GM12878 (cell line): ENCODE measurements at places on chromosomes 6 and 20. TPM values are rescaled to one million over a fixed set of nuclear protein-coding genes. Genes with fewer than 3 reads are reported as not detected.

MMS22L gene
- polyA plus RNA-seq, result 18.8 and 20.1 TPM in 2 replicates

- no peaks in the 10 kb centered on the region; the same call in 1 of the 2 replicates for H3K36me3 ChIP-seq
- H3K4me3 ChIP-seq, result no peak overlapping the region
- no peak for DNase-seq
- H3K27me3 ChIP-seq, result no peaks in the 10 kb centered on the region
Observed at GRCh38 chr6:156994215-156995076, 217.3 kb downstream of the ARID1B start.

IYD gene
- not detected in 2 replicates for polyA plus RNA-seq

GRCh38 chr20:48247961-48248360 lies 462.7 kb upstream of the SULF2 start:
- no peak overlapping the region for H3K27ac ChIP-seq
- peaks cover 1% of the 10 kb centered on the region; the same call in 1 of the 2 replicates for H3K27me3 ChIP-seq
- no peaks in the 10 kb centered on the region for H3K36me3 ChIP-seq

KCNK5 gene
- polyA plus RNA-seq, result 1.0 and 1.6 TPM in 2 replicates

BRD2 gene
- 106 and 118 TPM in 2 replicates for polyA plus RNA-seq

- no peaks in the 10 kb centered on the region for H3K27me3 ChIP-seq
- H3K36me3 ChIP-seq, result peaks cover 32% of the 10 kb centered on the region
- peaks cover 27% of the 10 kb centered on the region for H3K4me1 ChIP-seq
Observed at GRCh38 chr6:160070427-160070826, 51.2 kb upstream of the SLC22A1 start.

DNA sequence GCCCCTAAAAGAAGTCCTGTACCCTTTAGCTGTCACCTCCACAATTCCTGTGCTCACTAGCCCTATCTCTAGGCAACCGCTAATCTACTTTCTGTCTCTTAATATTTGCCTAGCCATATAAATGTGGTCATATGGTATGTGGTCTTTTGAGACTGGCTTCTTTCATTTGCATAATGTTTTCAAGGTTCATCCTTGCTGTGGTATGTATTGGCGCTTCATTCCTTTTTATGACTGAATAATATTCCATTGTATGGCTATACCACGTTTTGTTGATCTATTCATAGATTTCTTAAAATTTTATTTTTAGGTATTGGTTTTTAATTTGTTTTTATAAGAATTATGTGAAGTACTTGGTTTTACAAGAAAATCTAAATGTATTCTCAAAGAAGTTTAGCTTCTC lies 70.0 kb downstream of the MAP3K4 start:
- H3K27me3 ChIP-seq, result no peaks in the 10 kb centered on the region
- peaks cover 13% of the 10 kb centered on the region for H3K4me1 ChIP-seq
- no peak overlapping the region for H3K4me3 ChIP-seq
- DNase-seq, result no peak
- no peak overlapping the region for H3K27ac ChIP-seq

- no peaks in the 10 kb centered on the region for H3K27me3 ChIP-seq
- H3K4me1 ChIP-seq, result no peaks in the 10 kb centered on the region
- no peaks in the 10 kb centered on the region for H3K36me3 ChIP-seq
Observed at GRCh38 chr6:24831771-24832716, 33.3 kb upstream of the ARMH2 start.

PNPLA1 gene
- polyA plus RNA-seq, result not detected in 2 replicates

- no peak overlapping the region for H3K27ac ChIP-seq
- no peaks in the 10 kb centered on the region for H3K36me3 ChIP-seq
- DNase-seq, result no peak
- no peaks in the 10 kb centered on the region for H3K27me3 ChIP-seq
Observed at GRCh38 chr6:100202417-100203194, 208.6 kb upstream of the MCHR2 start.

PRL gene
- polyA plus RNA-seq, result 23.8 and 25.6 TPM in 2 replicates

GRCh38 chr6:54085541-54085940 lies 25.7 kb upstream of the MLIP start:
- no peaks in the 10 kb centered on the region for H3K27me3 ChIP-seq
- DNase-seq, result no peak
- H3K36me3 ChIP-seq, result no peaks in the 10 kb centered on the region
- H3K27ac ChIP-seq, result no peak overlapping the region
- no peak overlapping the region for H3K4me3 ChIP-seq

LTB gene
- polyA plus RNA-seq, result 12.5 and 16.6 TPM in 2 replicates

- DNase-seq, result no peak
- no peaks in the 10 kb centered on the region for H3K27me3 ChIP-seq
- H3K27ac ChIP-seq, result no peak overlapping the region
- no peak overlapping the region for H3K4me3 ChIP-seq
- H3K36me3 ChIP-seq, result no peaks in the 10 kb centered on the region
Observed at GRCh38 chr6:163626073-163626867, 211.8 kb downstream of the QKI start.

TP53TG5 gene
- not detected in 2 replicates for polyA plus RNA-seq

LAMP5 gene
- polyA plus RNA-seq, result 0.10 and 0.26 TPM in 2 replicates

BMP2 gene
- 0.14 and 0.42 TPM in 2 replicates for polyA plus RNA-seq

- no peaks in the 10 kb centered on the region for H3K4me1 ChIP-seq
- H3K4me3 ChIP-seq, result no peak overlapping the region
- H3K36me3 ChIP-seq, result no peaks in the 10 kb centered on the region
- H3K27me3 ChIP-seq, result no peaks in the 10 kb centered on the region
- no peak overlapping the region for H3K27ac ChIP-seq
Observed at GRCh38 chr6:146470091-146470770, 73.4 kb upstream of the RAB32 start.

MUC22 gene
- 0.03 TPM in 1 of 2 replicates, not detected in the other for polyA plus RNA-seq

DNA sequence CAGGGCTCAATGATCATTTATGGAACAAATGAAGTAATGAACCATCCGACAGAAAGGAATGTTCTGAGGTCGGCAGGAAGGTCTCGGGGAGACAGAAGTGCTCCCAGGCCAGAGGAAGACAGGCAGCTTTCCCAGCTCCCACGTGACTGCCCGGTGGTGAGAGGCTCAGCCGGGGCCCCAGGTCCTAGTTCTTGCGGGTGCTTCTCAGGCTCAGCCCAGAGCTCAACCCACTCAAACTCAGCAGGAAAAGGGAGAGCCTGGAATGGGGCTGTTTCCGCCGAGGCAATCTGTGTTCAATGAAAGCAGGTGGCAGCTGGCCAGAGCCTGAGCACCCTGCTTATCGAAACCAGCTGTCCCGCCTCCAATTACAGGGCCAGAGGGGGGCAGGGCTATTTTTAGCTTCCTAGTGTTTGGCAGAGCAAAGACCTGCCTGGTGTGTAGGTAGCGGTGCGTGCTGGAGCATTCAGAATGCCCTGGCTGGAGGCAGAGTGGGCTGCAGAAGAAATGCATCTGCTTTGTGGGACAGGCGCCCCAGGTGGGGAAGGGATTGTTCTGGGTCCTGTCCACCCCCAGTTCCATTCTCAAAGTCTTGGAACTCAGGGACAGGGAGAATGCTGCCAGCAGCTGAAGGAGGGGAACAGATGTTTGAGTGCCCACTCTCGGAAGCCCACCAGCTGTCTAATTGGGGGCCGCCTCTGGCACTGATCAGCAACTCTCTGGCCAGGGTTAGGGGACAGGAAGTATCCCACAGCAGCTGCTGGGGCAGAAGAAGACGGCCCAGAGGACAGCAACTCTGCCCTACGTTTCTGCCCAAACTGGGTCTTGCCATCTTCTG lies 145.1 kb downstream of the PREX1 start:
- no peaks in the 10 kb centered on the region for H3K27me3 ChIP-seq
- H3K4me1 ChIP-seq, result no peaks in the 10 kb centered on the region
- no peak overlapping the region for H3K4me3 ChIP-seq

OR2H1 gene
- not detected in 2 replicates for polyA plus RNA-seq

DNA sequence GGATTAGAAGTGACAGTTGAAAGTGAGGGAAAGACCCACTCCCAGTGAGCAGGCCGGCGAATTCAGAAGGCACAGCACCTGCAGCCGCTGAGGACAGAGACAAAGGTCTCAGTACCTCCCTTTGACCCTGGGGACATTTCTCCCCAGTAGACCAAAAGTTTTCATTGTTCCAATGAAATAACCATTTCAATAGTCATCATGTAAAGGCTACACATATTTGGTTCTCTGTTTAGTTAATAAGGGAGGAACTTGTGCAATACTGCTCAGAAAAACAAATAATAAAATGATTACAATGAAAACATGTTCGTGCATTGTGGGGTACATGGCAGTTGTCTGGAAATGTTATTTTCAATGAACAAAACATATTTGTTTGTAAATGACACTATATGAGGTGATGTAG lies 52.5 kb downstream of the EDN1 start:
- no peak for DNase-seq
- H3K36me3 ChIP-seq, result no peaks in the 10 kb centered on the region
- H3K27me3 ChIP-seq, result no peaks in the 10 kb centered on the region
- H3K27ac ChIP-seq, result no peak overlapping the region
- no peak overlapping the region for H3K4me3 ChIP-seq

DNA sequence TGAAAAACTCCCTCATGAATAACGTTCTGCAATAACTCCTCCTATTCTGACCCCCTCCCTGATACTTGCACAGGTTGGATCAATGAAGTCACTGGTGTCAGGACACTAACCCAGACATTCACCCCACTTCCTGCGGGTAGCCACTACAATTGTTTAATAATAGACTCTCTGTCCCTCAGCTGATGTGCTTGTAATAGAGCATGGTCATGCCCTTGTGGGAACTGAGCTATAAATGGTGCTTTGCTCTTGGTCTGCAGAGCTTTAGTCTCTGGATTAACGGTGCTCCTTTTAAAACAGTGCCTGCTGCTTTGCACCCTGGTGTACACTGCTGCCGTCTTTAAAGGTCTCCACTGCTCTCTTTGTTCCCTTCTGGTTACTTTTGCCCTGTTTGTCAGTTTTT lies 127.3 kb downstream of the BACH2 start:
- no peaks in the 10 kb centered on the region for H3K36me3 ChIP-seq
- H3K27ac ChIP-seq, result no peak overlapping the region
- H3K27me3 ChIP-seq, result no peaks in the 10 kb centered on the region
- DNase-seq, result no peak
- H3K4me3 ChIP-seq, result no peak overlapping the region

DNA sequence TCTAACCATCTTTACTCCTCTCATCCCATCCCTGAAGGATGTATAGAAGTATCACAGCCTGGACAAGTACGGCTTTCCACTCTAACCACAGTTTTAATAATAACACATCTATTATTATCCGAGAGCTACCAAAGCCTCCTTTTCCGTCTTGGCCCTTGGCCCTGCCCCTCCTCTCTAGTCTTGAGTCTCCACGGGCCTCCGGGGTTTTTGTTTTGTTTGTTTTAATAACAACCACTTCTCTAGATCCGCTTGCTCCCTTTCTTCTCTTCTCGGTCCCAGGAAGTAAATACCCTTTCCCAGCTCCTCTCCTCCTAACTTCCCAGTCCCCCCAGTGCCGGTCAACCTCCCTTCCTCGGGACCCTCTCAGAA lies 661 bp downstream of the LCA5 start:
- peak overlapping the region; percentile 94 for H3K4me3 ChIP-seq
- H3K36me3 ChIP-seq, result no peaks in the 10 kb centered on the region
- H3K4me1 ChIP-seq, result no peaks in the 10 kb centered on the region
- H3K27ac ChIP-seq, result 0 out of 2 replicates have a peak overlapping the region, but pooled peaks have one; percentile 27
- H3K27me3 ChIP-seq, result no peaks in the 10 kb centered on the region
- no peak for DNase-seq

KIF3B gene
- 7.5 and 9.9 TPM in 2 replicates for polyA plus RNA-seq

PRR18 gene
- polyA plus RNA-seq, result 0.22 and 0.42 TPM in 2 replicates

- H3K36me3 ChIP-seq, result peaks cover 1% of the 10 kb centered on the region; the same call in 1 of the 2 replicates
- peaks cover 46% of the 10 kb centered on the region for H3K4me1 ChIP-seq
- no peak overlapping the region for H3K4me3 ChIP-seq
- no peaks in the 10 kb centered on the region for H3K27me3 ChIP-seq
- DNase-seq, result no peak
Observed at GRCh38 chr6:4805553-4806336, 29.5 kb downstream of the CDYL start.

DNA sequence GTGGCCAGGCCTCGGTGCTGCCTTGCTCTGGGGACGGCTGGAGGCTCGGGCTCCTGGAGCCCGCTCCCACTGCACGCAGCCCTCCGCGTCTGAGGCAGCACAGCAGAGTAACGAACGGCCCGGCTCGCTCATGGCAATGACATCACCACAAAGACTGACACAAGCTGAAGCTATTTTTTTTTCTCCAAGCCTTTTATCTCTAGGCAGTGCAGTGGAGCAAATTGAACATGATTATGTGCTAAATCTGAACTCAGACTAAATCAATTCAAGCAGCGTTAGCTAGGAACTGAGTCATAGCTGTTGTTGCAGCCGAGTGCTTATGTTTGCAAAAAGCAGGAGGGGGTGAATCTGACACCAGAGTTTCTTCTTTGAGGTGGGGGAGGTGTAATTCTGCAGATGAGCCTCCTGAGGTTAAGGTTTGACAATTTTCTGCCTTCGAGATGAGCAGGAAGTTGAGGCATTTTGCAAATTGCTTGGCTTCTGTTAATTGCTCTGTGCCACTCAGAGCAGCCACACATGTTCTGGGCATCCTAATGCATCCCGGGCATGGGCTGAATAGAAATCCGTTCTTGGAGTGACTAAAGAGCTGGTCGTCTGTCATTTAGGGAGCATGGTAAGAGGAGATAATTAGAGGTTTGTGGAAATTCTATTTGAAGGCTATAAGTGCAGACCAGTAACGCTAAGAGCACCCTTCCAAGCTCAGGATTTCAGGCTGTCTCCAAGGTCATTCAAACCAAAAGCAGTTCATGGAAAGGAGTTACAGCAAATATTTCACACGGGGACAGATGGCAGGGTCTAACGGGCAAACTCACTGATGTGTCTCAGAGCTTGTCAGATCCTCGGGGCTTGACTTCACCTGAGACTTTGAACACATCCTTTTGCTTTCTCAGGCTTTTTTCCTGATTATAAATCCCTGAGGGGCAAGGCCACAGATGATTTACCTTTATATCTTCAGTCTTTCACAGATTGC lies 155.1 kb upstream of the ENPP5 start:
- H3K4me1 ChIP-seq, result no peaks in the 10 kb centered on the region
- no peak overlapping the region for H3K27ac ChIP-seq
- H3K36me3 ChIP-seq, result no peaks in the 10 kb centered on the region
- H3K4me3 ChIP-seq, result no peak overlapping the region

- DNase-seq, result no peak
- no peaks in the 10 kb centered on the region for H3K4me1 ChIP-seq
- no peak overlapping the region for H3K27ac ChIP-seq
- no peaks in the 10 kb centered on the region for H3K27me3 ChIP-seq
- no peaks in the 10 kb centered on the region for H3K36me3 ChIP-seq
Observed at GRCh38 chr6:40968620-40969164, 70.3 kb downstream of the UNC5CL start.

FOXF2 gene
- polyA plus RNA-seq, result not detected in 2 replicates

DNA sequence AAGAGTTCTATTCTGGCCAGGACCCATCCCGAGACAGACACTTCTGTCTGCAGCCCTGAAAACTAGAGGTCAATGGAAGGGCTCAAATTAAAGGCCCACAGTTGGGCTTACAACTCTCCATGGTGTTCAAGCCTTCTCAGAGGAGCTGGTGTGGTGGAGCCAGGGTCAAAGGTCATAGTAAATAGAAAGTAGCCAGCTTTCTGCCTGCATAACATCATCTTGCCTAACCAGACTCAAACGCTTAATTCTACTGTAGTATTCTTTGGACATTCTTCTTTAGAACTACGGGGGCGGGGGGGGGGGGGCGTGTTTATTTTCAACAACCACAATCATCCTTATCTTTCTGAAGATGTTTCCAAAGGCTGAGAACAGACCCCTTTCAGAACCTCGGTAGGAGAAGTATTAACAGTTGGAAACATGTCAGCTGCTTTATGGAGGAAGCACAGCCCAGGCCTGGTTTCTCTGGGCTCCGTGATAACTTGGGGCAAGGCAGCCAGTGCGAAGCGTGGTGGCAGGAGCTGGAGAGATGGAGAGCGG lies 1.5 kb upstream of the RREB1 start:
- peak overlapping the region; percentile 94 for H3K27ac ChIP-seq
- no peaks in the 10 kb centered on the region for H3K36me3 ChIP-seq
- H3K4me1 ChIP-seq, result peaks cover 5% of the 10 kb centered on the region
- no peaks in the 10 kb centered on the region for H3K27me3 ChIP-seq
- no peak for DNase-seq
